ENCODE measurements at places on chromosomes 13 and 19. TPM values are rescaled to one million over a fixed set of nuclear protein-coding genes. Genes with fewer than 3 reads are reported as not detected.

Gene NRTN
- 4.9 TPM for total RNA-seq

Gene GRIN2D
- total RNA-seq = 23.0 TPM

DNA sequence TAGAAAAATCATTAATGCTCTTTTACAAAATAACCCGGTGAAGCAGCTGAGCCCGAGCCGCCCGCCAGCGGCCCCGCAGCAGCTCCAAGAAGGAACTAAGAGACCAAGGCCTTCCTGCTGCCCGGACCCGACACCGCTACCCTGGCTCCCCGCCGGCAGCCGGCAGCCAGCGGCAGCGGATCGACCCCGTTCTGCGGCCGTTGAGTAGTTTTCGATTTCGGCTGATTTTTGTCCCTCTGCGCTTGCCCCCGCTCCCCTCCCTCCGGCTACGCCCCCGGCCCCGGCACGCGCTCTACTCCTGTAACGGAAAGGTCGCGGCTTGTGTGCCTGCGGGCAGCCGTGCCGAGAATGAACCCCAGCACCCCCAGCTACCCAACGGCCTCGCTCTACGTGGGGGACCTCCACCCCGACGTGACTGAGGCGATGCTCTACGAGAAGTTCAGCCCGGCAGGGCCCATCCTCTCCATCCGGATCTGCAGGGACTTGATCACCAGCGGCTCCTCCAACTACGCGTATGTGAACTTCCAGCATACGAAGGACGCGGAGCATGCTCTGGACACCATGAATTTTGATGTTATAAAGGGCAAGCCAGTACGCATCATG is at the start of gene PABPC3:
PABPC3 (plus strand) TSS at position 286 of the 603 bp plus-strand sequence; CDS start at position 349, 63 bp downstream.
- no peaks in the 10 kb centered on the region for H3K4me1 ChIP-seq
- H3K27me3 ChIP-seq = no peaks in the 10 kb centered on the region
- H3K27ac ChIP-seq = no peak within 1 kb of the TSS
- H3K4me3 ChIP-seq = no peak within 1 kb of the TSS
- H3K36me3 ChIP-seq = no peaks in the 10 kb centered on the region
- peak; percentile 23 for DNase-seq

DNA sequence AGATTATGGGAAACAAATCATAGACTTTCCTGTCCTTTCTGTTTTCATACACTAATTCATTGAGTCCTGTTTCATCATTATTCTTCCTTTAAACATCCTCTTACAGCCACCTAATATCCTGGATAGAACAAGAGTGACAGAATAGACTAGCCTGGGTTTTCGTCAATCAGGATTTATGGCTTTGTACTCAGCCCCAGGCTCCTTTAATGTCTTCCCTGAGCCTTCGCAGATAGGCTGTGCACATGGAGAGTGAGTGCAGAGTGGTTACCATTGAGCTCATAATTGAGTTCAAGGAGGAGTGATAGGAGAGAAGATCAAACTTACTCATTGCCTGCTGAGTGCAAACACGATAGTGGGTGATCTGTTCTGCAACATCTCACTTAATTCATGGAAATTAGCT is 304.9 kb downstream of the TDRD3 start:
- no peaks in the 10 kb centered on the region for H3K27me3 ChIP-seq
- no peaks in the 10 kb centered on the region for H3K36me3 ChIP-seq
- H3K27ac ChIP-seq = no peak overlapping the region
- DNase-seq = no peak
- peaks cover 22% of the 10 kb centered on the region for H3K4me1 ChIP-seq

DNA sequence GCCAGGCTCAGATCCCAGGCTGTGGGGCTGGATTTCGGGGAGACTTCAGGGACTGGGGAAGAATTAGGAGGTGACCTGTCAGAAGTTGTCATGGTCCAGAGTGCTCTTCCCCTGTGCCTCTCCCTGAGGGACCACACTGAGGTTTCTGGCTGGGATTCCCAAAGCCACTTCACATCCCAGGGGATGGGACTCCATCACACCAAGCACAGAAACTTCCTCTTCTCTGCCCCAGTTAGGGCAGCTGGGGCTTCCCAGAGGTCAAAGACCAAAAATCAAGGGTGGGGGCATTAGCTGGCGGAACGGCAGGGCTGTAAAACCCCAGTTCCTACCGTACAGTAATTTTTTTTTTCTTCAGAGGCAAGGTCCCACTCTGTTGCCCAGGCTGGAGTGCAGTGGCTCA is 7.4 kb downstream of the FCER2 start:
- H3K36me3 ChIP-seq = no peaks in the 10 kb centered on the region
- no peak for DNase-seq
- no peak overlapping the region for H3K27ac ChIP-seq
- no peak overlapping the region for H3K4me3 ChIP-seq

DNA sequence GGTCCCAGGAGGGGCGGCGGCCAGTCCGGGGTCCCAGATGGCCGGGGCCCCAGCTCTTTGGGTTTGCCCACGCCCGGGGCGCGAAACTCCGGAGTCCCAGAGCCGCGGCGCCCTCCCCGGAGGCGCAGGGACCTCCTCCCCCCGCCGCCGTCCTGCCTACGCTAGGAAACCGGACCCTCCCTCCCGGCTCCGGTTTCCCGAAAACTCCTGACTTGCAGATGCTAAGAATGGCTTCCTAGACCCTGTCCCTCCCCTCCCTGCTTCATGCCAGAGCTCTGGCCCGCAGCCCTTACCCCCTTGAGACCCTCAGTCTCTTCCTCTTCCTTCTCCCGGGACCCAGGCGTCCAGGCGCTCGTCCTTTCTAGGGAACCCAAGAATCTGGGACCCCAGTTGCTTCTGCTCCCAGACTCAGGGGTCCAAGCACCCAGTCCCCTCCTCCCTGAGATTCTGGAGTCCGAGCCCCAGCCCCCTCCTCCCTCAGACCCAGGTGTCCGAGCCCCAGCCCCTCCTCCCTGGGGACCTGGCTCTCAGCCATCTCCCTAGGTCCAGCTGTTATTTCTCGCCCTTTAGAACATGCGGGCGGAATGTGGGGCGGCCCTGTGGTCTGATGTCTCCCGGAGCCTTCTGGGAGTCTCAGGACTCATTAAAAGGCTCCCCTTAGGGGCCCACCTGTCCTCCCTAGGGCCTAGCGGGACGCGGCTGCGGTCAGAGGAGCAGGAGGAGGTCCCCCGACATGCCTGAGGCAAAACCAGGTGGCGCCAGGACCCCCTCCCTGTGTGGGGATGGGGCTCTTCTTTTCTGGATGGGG is at the start of gene MYBPC2:
MYBPC2 (plus strand) TSS at position 672 of the 808 bp plus-strand sequence; CDS start at position 734, 62 bp downstream.
- H3K27me3 ChIP-seq = peaks cover 40% of the 10 kb centered on the region
- no peaks in the 10 kb centered on the region for H3K36me3 ChIP-seq
- peak within 1 kb of the TSS; percentile 72 for H3K27ac ChIP-seq
- peak within 1 kb of the TSS; percentile 78 for H3K4me3 ChIP-seq

DNA sequence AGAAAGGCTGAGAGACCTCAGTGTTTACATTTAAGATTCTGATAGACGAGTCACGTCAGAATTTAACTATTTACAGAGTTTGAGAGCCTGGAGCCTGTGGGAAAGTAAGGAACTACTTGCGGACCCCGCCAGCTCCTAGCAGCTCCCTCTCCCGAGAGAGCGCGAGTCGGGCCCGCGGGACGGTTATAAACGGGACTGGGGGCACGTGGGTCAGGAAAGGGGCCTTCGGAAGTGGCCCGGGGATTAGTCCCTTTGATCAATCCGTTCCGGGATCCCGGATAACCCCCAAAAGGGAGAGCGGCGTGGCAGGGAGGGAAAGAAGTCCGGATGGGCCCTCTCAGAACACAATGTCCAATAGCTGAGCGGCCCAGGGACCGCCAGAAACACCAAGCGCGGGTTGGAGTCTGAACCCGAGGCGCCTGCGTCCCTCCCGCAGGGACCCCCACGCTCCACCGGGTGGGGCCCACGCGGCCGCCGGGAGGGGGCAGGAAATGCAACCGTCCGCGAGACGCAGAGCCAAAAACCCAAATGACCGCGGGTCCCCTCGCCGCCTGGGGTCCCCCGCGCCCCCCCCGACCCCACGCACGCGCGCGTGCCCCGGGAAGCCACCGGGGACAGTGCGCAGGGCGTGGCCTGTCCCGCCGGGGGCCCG is 3.6 kb downstream of the ZIC5 start:
- peaks cover 49% of the 10 kb centered on the region for H3K36me3 ChIP-seq
- DNase-seq = peak; percentile 16
- no peaks in the 10 kb centered on the region for H3K27me3 ChIP-seq

Data from WTC11 (cell line).